Activated naive CD4-positive, alpha-beta T cell (primary cell): ENCODE measurements at places on chromosomes 16 and 17.

DNA sequence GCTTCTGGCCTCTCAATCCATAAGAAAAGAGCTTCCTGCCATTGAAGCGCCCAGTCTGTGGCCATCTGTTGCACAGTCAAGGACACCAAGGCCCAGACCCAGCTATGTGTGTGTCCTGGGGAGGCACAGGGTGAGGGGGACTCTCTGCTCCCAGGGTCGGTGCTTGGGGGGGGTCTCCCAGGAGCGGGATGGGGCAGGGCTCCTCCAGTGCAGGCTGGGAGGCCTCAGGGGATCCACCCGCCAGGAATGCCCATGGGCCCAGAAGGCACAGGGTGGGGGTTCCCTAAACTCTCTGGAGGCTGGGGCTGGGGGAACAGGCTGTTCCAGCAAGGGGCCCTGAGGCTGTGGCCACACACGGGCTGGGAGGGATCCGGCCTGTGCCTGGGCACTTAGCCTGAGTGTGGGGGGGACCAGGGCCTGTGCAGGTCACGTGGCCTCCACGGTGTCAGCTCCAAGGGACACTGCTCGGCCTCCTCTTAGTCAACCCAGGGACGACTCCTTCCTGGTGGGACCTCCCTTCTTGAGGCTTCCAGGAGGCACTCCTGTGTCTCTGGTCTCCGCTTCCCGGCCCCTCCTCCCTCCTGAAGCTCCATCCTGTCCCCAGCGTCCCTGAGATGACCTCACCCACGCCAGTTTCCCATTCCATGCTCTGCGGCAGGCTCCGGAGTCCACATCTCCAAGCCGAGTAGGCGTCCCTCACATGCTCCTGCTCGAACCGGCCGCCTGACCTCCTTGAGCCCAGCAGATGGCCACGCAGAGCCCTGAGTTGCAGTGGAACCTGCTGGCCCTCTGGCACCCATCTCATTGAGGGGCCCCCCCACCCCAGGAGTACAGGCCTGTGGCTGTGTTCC, 23.1 kb upstream of the BAHCC1 start:
- no peak for DNase-seq

DNA sequence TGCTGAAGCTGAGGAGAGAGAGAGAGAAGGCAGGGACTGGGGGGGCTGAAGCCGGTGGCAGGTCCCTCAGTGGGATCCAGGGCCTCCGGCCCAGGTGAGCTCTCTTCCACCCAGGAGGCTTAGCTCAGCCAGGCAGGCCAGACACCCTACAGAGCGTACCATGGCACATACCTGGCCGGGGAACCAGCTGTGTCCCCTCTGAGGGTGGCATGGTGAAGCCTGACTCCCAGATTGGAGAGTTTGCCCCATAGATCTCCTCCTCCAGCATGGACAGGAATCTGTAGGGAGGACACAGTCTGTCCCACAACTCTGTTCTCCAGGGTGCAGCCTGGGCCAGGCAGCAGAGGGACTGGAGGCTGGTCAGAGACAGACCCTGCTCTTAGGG, 3.0 kb downstream of the KAT2A start:
- DNase-seq, result no peak

DNA sequence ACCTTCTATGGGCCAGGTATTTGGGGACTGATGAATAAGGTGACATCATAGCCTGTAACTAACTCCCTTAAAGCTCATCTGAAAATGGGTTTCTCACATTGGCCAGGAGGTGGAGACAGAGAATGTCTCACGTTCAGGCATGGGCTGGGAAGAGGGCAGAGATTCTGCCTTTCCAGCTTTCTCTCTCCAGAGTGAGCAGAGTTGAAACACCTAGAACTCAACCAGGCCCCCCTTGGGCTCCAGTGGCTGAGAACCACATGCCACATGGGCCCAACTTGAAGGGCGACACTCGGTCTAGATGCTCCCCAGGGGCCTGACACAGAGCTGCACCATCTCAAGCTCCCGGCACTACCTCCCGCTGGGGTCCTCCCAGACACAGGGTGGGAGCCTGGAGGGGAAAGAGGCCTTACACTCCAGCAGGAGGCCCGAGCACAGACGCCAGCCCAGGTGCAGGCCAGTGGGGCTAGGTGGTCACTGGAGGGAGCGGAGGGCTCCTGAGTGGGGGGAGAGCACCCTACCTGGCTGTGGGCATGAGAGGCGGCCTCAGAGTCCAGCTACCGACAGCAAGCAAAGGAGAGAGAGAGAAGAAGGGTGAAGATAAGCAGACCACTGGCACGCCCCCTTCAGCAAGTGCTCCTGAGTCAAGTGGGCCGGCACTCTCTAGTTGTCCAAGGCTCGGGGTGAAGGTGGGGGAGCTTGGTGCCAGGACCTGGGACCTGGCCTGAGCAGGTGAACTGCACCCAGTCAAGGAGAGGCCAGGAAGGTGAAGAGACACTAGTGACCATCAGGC, 55.9 kb downstream of the MYO18A start:
- no peak for DNase-seq

DNA sequence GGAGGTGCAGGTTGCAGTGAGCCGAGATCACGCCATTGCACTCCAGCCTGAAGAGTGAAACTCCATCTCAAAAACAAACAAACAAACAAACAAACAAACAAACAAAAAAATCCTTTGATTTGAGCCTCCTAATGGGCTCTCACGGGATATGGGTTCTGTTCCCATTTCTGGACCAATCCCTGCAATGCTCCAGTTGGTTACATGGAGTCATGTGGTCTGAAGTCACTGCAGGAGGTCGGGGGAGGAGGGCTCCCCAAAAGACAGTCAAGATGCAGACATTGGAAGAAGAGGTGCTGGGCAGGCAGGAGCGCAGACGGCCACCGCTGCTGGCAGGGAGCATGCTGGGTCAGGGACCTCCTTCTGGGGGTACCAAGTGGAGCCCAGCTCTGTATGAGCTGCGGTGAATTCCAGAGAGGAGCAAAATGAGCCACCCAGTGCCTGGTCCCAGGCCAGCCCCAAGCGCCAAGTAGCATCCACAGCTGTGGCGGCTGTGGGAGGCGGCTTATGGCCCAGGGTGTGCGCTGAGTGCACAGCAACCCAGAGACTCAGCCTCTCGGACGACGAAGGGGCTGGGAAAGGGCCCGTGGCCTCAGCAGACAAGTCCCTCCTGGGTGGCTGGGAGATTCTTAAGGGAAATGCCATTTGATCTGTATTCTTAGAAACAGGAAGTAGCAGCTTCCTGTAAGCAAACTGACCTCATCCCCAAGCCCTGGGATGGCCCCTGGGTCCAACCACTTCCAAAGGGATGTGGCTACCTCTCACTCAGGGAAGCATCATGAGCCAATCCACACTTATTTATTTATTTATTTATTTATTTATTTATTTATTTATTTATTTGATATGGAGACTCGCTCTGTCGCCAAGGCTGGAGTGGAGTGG, 19.6 kb upstream of the ATP2A3 start:
- DNase-seq, result no peak

DNA sequence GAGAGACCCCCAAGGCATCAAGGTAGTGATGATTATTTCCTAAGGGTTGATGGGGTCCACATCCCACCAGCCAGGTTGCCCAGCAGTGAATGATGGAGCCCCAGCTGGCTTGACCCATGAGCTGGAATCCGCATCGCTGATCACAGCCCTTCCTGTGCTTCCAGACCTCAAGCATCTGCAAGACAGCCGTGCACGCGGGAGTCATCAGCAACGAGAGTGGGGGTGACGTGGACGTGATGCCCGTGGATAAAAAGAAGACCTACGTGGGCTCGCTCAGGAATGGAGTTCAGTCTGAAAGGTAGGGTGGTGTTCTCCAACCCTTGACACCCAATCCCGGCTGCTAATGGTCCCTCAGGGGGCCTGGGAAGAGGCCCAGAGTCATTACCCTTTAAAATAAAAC, 69.3 kb downstream of the CRISPLD2 start:
- DNase-seq, result no peak

GRCh38 chr17:45718791-45719190, 65.3 kb upstream of the CRHR1 start:
- DNase-seq, result no peak

- DNase-seq, result no peak
These were observed 144.5 kb downstream of the GRIN2A start for GRCh38 chr16:10037751-10038150.

GRCh38 chr16:81652798-81653505, 126.1 kb upstream of the PLCG2 start:
- DNase-seq, result no peak

DNA sequence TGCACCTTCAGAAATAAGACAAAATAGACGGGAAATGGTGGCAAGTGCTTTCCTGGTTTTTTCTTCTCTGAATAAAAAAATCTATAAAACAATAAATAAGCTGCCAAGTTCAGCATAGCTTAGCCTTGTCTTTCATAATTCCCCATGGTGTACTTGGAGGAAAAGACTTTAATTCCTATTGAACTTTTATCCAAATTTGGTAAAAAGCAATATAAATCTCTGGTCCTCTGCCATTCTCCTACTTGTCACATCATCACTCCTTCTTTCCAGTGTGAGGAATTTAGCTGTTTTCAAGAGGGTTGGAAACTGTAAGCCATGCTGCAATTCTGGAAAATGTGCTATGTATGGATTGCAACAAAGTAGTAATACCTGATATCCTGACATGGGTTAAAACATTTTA, 551.8 kb upstream of the KIF2B start:
- no peak for DNase-seq

GRCh38 chr16:59697761-59698160, 963.6 kb upstream of the GOT2 start:
- DNase-seq, result no peak

- no peak for DNase-seq
These were observed 24.5 kb downstream of the NDE1 start for GRCh38 chr16:15674571-15674970.

DNA sequence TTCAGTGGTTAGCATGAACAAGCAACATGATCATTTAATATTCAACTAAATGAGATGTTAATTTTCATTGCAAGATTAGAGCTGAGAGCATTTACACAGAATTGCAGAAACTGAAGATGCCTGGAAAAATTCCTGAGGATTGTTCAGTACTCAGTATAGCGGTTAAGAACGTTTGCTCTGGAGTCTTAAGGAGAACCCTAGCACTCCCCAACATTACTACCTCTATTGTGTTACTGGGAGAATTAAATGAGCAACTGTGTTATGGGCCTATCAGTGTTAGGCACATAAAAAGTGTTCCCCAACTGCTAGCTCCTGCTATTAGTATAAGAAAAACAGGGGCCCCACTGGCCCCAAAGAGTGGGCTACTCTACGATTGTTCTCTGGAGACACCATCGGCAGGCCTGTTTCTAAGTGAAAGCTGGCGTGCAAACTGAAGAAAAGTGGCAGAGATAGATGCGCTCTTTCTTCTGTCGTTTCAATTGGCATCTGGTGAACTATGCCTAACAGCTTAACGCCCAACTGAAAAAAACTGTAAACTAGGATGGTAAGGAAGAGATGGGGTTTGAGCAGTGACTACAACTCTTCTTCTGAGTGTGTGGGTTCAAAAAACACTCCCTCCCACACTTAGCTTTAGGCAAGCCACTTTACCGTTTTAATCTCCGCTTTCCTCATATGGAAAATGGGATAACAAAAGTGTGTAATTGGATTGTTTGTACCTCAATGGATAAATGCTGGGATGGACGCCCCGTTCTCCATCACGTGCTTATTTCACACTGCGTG, 1.3 kb downstream of the CDR2 start:
- DNase-seq, result no peak

GRCh38 chr17:69581061-69581961, 166.8 kb downstream of the MAP2K6 start:
- no peak for DNase-seq

- DNase-seq, result no peak
These were observed 36.8 kb downstream of the CHD9 start for GRCh38 chr16:53091466-53092211.

- DNase-seq, result no peak
These were observed 636 bp upstream of the ERN1 start for GRCh38 chr17:64130559-64131001.

DNA sequence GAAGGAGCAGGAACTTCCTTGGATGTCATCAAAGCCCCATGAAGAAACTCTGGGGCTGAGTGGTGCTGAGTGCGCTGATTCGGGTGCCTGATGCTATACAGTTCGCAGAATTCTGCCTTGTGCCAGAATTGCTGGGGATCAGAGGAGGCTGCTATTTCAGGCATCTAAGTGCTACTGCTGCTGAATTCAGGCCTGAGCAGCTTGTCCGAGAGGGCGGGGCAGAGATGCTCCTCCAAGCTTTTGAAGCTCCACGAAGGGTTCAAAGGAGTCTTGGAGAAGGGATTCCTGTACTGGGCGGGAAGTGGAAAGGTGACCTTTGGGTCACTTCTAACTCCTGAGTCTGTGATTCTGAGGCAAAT, 227.8 kb downstream of the CCDC182 start:
- no peak for DNase-seq

DNA sequence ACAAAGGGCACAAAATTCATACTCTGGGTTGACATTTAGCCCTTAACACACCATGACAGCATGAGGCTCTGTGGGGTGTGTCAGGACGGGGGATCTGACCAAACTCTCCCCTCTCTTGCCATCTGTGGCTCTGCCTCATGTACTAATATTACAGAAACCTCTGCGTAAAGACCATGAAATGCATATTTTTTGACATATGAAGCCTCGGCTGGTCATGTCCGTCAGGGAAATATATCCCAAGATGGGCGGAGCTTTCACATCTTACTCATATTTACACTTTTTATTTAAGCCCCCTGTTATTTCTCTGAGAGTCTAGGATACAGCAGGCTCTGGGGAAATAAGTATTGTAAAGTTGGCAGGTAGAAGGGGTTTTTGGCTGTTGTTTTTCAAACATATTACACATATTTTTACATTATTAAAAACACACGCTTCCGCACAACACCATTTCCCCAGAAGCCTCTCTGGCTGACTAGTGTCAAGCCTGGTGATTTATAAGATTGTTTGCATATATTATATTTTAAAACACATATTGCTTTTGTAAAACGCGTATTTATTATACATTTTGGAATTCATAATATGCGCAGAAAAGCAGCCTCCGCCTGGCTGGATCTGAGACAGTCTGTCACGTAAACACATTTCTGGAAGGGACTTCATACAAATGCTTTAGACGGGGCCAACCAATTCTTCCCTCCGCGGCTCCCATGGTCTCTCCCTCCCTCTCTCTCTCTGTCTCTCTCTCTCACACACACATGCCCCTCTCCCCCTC, 237.7 kb upstream of the ZFHX3 start:
- no peak for DNase-seq

- no peak for DNase-seq
These were observed 48.3 kb upstream of the C17orf78 start for GRCh38 chr17:37327341-37328090.

DNA sequence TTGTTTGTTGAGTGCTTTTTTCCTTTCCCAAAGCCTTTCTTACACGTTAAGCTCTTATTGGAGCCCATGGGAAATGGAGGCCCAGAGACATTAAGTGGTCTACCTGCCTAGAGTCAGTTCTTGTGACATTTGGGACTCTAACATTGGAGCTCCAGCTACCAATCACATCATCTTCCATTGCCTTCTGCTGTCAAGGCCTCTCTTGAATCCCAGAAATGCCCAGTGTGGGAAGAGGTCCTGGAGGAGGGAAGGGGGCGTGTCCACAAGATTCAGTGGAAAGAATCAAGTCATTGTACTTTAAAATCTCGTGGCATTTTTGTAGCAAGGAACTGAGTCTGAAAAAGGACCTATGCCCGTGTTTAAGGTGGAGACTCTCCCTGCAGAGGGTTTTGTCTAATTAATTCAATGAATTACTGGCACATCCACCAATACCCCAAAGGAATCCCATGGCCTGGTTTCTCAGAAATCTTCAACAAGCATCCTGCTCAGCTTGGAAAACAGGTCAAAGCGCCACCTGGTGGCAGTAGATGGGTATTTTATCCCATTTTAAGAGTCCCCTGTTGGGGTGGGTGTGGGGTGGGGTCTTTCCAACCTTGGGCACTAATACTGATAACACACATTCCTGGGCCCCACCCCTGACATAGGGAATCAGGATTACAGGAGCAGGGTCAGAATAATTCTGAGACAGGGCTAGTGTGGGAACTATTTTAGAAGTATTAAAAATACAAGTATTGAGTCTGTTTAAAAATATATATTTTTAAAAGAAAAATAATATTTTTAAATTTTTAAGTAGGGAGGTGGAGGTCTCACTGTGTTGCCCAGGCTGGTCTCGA, 24.6 kb downstream of the GPT2 start:
- peak; percentile 46 for DNase-seq
